Caudate nucleus (tissue), 63 donors: ENCODE measurements at places on chromosomes 1 and 21.

GRCh38 chr21:37971390-37971950 is 55.2 kb upstream of the KCNJ6 start:
- no peak for DNase-seq

DNA sequence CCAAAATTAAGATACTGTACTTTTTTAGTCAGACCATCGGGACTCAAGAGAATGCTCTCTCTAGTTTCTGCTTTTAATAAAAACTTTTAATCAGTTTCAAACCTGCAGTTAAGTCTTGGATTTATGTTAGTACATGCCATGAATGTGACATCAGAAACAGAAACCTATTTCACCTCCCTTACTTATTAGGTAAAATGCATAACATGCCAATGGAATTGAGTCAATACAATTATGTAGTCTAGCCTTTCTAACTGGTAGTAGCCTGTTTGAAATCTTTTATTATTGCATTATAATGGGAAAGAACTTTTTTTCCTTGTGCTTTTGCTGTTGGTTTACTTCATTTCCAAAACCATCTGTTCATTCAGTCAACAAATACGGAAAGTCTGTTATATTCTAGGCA is 4.8 kb downstream of the PHACTR4 start:
- no peak for DNase-seq

DNA sequence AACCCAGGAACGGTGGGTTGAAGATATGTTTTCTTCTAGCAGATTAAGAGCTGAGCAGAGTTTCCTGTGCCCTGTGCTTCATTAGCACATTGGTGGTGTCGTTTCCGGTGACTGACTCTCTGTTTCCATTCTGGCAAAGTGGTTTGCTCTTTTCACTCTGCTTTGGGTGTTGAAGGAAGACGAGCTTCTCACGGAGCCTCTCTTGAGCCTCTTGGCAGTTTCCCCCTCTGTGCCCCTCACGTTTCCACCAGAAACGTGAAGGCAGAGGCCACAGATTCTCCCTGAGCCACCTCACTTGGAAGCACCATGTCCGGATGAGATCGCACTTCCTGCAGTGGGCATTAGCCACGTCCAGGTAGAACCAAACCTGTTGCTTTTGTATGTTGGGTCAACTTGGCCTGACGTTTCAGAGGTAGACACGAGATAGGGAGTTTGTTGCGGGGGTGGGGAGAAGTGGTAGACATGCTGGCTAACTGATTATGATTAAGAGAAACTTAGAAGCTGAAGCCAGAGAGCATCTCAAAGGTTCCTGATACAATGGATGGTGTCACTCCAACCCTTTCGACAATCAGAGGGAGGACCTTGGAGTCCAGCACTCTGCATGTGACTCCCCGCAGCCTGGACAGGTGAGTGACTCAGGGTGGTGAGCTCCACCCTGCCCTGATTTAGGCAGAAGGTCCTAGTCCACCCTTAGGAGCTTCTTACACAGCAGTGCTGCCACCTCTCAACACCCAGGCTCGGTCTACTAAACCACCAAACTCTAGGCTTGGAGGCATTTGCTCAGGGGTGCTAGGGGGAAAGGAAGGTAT is at the start of gene LAX1:
LAX1 (plus strand) TSS at position 155 of the 809 bp plus-strand sequence; CDS start at position 538, 383 bp downstream.
- DNase-seq = no peak

DNA sequence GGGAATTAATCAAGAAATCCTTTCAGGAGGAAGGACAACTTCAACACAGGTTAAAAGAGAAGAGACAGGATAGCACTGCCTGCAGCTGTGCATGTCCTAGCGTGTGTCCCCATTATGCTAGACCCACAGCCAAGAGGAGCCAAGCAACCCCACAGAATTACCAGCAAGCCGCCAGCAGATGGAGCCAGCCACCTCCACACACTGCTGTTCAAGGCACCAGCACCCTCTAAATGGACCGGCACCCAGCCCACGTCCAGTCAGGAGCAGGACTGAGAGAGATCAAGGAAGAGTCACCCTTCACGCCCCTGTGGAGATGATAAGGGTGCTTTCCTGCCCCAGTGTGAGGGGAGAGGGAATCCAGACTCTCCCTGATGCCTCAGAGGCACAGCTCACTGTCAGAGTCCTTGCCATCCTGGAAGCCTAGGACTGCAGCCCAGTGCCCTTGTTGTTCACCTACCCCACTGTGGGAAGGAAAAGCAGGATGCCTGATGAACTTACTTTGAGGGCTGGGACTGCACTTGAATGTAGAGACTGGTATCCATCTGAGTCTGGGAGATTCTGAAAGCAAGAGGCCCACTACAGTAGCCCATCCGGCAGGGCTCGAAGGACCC is 37.1 kb upstream of the CTTNBP2NL start:
- DNase-seq = no peak

DNA sequence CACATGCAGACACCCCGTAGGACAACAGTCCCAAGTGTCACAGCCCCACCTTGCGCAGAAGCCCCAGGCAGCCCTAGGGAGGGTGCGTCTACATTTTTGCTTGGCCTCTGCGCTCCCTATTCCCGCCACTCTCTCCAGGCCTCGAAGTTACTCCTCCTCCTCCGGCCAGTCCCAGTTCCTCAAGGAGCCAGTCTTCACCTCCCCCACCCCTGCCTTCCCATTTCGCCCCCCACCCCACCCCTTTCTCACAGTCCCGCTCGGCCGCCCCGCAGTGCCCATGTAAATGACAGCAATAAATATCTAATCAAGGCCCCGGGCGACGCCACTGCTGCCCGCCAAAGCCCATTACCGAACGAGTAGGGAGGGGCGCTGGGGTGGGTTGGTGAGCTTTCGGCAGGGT is 3.2 kb downstream of the DMBX1 start:
- no peak for DNase-seq

- DNase-seq = no peak
These were observed 17.1 kb upstream of the PINK1 start for GRCh38 chr1:20615946-20616846.

DNA sequence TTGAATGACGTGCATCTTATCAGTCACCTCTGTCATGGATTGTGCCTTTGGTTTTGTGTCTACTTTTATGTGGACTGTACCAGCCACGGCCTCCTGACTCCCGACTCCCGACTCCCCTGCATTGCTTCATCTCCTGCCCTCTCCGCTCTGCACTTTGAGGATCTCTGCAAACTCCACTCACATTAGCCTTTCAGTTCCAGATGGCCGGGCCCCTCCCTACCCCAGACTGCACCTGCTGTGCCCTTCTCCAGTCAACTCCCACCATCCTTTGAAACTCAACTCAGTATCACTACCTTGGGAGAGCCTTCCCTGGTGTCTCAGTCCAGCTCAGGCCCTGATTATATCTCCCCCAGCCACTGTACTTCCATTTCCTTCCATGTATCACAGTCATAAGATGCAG is 71.4 kb downstream of the MDM4 start:
- no peak for DNase-seq

DNA sequence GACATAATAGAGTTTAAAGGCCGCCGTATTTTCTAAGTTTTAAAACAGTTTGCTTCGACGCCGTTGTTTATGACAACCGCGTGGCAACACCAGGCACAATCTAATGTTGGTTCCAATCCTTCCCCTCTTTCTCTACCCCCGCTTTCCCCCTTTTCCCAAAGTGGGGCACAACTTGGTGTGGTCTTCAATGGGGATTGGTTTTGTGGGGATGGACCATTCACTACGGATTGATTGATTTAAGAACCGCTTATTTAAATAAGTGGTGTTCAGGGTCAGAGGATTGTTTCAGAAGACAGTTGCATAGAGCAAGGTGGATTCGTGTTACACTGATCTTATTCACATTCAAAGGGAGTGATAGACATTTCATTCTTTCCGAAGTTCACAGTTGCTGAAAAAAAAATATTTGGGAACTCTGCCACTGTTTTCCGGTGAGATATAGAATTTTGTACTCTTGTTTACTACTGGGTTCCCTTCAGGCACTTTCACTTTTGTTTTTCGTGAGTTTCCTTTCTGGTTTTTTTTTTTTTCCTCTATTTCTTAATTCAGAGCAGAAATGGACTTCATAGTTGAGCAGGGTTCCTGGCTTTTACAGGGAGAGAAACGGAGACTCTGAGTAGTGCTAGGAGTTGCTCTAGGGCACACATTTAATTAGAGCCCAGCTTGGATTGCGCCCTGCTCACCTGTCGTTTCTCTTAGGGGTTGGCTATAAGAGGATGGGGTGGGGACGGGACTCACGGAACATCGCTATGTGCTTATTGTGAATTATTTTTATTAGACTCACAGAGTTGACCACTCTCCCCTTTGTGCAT is 79.6 kb upstream of the AK4 start:
- no peak for DNase-seq

GRCh38 chr1:111406321-111406768 is 21.2 kb downstream of the OVGP1 start:
- DNase-seq = no peak

GRCh38 chr1:240582953-240583352 is 29.0 kb downstream of the GREM2 start:
- DNase-seq = no peak

DNA sequence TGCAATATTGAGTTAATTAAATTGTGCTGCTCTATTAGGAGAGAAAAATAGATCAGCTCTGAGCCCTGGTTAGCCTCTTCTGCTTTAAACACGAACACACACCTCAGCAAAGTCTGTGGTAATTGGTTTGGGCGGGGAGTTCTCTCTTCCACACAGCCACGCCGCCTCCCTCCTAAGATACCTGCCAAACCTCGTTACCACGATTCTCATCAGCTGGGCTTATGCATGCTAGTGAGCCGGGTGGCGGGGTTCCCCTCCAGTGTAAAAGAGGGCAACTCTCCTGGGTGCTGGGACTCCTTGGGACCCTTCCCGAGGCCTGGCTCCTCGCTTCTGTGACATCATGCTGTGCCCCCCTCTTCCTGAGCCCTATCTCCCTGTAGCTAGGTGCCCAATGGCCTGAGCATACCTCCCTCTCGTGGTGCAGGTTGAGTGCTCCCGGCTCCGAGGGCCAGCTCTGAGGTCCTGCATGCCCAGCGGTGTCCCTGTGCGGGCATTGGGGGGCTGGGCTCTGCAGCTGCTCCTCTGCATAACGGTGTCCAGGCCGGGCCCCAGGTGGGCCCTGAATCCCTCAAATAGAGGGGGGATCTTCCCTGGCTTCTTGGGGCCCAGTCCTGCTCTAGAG is 182.9 kb downstream of the PRDM16 start:
- no peak for DNase-seq

- no peak for DNase-seq
These were observed 290.2 kb downstream of the SMYD3 start for GRCh38 chr1:246216906-246217305.

GRCh38 chr1:46692811-46693770 is 21.4 kb downstream of the TEX38 start:
- DNase-seq = no peak

DNA sequence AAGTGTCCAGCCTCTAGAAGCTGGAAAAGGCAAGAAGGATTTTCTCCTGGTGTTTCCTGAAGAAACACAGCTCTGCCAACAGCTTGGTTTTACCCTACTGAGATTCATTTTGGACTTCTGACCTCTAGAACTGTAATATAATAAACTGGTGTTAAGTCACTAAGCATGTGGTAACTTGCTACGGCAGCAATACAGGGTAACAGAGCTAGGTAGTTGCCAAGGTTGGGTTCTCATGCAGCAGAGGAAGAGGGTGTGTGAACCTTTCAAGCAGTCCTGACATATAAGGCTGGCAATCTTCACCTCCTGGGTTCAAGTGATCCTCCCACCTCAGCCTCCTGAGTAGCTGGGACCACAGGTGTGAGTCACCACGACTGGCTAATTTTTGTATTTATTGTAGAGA is 36.0 kb downstream of the GNG4 start:
- no peak for DNase-seq
